NCI-H1105 (cell line): ENCODE measurements at places on chromosomes 6 and 20.

GRCh38 chr6:18561037-18561750 is 174.0 kb downstream of the RNF144B start:
- DNase-seq = no peak

- no peak for DNase-seq
These were observed 60.7 kb downstream of the MDGA1 start for GRCh38 chr6:37636801-37637561.

DNA sequence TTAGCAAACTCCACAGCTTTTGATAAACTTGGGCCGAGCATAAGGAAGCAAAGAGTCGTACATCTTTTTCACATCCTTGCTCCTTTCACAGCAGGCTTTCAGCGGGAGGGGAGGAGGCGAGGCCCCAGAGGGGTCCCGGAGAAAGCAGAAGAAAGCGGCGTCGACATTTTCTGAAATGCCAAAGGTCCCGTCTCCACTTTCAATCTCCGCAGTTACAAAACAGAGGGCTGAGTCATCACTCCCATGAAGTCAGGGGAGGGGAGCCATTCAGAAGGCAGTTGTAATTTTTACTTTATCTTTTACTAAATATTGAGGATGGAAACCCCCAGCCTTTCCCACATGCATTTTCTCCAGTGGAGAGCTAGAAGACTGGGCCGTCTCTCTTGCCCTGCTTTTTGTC is 174.2 kb upstream of the THBS2 start:
- no peak for DNase-seq

GRCh38 chr20:43963872-43964791 is 49.5 kb downstream of the TOX2 start:
- DNase-seq = no peak

GRCh38 chr6:6891949-6892461 is 215.8 kb upstream of the RREB1 start:
- DNase-seq = no peak

GRCh38 chr6:157761331-157761921 is 61.6 kb upstream of the SNX9 start:
- DNase-seq = no peak

DNA sequence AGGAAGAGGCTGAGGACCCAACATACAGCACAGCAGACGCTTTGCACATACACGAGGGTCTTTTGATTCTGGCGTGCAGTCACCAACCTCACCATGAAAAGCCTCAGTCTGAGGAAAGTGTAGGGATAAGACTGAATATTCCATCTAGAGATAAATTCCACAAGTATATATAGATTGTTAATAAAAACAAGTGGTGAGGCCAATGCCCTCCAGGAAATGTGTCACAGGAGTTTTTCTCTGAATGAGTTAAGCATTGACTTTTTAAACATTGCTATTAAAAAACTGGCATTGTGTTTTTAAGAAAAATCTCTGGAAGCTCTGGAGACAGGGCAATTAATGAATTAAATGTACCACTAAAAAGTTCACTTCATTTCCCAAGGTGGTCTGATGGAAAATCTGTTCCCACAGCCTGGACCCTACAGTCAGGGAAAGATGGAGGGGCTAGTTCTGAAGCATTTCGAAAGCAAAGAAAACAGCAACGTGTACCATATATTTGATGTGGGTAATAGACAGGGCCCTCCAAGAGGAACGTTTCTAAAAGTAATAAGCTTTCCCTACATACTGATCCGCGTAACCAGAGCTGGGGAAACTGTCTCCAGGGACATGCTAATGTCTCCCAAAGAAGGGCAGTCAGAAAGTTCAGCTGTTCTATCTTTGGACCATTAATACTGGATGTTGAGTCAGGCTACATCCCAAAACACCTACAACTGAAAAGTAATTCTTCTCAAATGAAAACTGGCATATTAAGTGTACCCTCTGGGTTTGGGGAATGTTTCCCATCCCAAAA is 301.1 kb downstream of the FOXC1 start:
- DNase-seq = no peak

DNA sequence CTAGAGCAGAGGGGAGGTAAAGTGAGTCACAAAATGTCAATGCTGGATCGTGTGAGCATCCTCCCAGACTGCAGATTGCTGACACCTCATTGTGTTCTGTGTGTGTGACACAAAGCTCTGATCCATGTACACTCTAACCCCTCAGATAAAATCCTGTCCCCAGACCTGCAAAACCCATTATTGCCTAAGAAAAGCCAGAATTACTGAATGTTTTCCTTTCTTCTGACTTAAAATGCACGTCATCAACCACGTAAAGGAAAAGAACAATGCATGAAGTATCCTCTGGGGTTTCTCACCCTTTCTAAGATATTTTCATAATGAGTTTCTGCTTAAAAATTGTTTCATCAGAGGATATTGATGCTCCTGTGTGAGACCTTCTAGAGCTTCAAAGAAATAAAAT is 218.0 kb upstream of the PREP start:
- no peak for DNase-seq

- DNase-seq = no peak
These were observed 110.0 kb upstream of the SLC22A23 start for GRCh38 chr6:3566812-3567211.
